RPMI8226 (cell line): ENCODE measurements at places on chromosomes 2 and 18.

DNA sequence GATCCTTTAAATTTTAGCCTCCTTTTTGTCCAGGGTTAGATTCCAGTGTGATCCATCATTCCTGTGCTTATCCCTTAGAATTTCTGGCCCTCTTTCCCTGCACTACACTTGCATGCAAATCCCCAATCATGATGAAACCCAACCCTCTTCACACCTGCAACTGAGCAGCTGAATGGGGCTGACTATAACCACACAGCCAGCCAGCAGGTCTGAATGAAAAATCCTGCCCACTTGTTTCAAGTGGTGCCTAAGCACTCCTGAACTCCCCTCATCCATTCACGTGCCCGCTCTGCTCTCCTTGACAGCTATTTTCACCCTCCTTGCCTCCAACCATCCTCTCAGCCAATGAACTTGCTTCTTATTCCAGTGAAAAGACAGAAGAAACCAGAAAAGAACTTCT is 80.5 kb upstream of the AFF3 start:
- DNase-seq, result no peak

GRCh38 chr2:159090514-159091201 is 122.2 kb downstream of the TANC1 start:
- DNase-seq, result no peak

- DNase-seq, result no peak
Measured at GRCh38 chr2:309954-310510, 22.1 kb upstream of the ALKAL2 start.

DNA sequence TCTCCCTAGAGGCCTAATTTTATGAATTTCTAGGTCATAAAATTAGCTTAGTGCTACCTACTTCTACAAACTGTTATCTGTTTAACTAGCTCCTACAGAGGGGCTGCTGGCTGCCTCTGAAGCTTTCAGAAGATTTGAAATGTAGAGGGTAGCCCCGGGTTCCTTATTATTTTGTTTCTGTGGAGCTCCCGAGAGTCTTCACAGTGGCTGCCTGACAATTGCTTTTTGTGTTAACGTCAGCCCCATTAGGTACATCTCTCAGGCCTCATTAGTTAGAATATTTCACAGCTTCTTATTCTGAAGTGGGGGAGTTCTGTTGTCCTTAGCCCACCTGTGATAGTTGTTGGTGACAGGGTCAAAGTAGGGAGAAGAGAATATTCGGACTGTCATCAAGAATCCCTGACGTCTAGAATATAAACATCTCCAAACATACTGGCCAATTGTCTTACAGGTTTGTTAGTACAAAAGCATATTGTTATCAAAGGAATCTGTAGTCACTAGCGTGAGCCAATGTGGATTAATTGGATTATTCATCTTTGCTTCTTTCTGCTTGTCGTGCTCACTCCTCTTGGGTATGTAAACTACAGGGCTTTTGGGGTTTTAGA is 77.5 kb downstream of the DIS3L2 start:
- no peak for DNase-seq

- no peak for DNase-seq
Measured at GRCh38 chr18:76445275-76445674, 49.8 kb downstream of the ZNF516 start.

DNA sequence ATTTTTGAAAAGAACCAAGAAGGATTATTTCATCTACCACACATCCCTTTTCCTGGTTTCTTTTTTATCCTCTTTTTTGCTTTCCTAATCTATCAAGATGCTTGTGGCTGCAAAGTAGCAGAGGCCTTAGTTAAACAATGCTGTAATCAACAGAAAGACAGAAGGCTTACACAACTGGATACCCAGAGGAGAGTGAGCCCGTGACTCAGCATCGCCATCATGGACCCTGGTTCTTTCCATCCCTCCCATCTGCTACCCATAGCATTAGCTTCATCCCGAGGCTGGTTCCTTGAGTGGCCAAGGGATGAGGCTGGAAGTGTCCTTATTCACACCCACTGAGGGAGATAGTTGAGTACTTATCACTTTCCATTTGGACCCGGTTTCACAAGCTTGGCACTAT is 7.5 kb upstream of the HAAO start:
- DNase-seq, result no peak

DNA sequence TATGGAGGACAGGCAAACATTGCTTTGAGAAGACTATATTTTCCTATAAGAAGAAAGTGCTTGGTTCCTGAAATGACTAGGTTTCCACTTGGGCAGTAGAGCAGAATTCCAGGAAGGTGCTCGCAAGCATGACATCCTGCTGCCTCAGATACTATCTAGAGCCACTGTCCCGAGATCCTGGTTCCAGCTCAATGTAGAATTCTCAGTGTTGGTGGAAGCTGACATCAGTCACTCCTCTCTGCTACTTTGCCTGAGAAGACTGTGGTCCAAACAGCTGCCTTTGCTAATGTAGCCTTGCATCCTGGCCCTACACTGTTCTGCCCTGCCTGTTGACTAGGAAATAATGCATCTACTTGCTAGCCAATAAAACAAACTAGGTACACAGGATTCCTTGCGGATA is 50.0 kb upstream of the ITGA6 start:
- DNase-seq, result no peak
